Trophoblast cell (in vitro differentiated cells and primary cell): ENCODE measurements at places on chromosomes 1 and 21.

DNA sequence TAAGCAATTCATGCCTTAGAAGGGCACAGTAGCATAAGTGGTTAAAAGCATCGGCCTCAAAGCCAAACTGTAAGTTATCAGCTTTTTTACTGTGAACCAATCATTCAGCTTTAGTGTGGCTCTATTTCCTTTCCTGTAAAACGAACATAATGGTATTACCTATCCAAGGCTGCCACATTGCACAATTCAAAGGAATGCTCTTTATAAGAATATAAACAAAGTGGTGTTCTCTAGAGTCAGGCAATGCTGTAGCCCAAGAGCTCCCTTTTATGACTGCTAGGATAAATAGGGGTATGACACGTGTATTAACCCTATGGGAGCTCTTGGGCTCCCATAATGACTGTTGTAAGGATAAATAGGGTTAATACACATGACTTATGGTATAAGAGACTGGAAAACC lies 25.4 kb downstream of the INTS7 start:
- H3K4me1 ChIP-seq: no peaks in the 10 kb centered on the region
- peaks cover 4% of the 10 kb centered on the region for H3K36me3 ChIP-seq
- H3K27ac ChIP-seq: no peak overlapping the region
- no peak overlapping the region for H3K4me3 ChIP-seq
- H3K27me3 ChIP-seq: no peaks in the 10 kb centered on the region

DNA sequence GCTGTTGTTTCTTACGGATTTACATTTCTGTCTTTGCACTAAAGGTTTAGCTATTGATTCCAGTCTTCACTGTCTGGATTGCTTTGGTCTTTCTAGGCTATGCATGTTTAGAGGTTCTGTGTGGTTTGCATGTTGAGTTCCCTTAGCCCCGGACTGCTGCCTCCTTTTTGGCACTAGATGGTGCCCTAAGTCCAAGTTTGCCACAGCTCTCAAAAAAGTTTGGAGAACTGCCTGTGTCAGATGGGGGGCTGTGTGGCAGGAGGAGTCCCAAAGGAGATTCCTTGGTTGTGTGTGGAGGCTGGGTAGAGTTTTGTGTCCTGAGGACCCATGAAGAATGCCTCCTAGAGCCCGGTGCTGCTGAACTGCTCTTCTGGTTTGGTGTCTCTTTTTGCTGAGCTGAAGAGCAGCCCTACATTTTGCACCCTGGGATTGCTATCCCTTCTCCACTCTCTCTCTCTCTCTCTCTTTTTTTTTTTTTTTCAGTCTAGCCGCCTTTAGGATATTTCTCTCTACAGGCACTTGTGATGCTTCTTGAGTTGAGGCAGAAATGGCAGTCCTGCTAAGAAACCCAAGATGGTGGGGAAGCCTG lies 74.4 kb downstream of the PTGS2 start:
- H3K4me1 ChIP-seq: no peaks in the 10 kb centered on the region
- H3K36me3 ChIP-seq: no peaks in the 10 kb centered on the region
- no peak overlapping the region for H3K4me3 ChIP-seq
- peak; percentile 58 for DNase-seq

GRCh38 chr1:27430903-27431600 lies 38.6 kb downstream of the GPR3 start:
- peaks cover 5% of the 10 kb centered on the region for H3K36me3 ChIP-seq
- H3K27me3 ChIP-seq: no peaks in the 10 kb centered on the region
- H3K4me1 ChIP-seq: peaks cover 8% of the 10 kb centered on the region
- H3K4me3 ChIP-seq: no peak overlapping the region

DNA sequence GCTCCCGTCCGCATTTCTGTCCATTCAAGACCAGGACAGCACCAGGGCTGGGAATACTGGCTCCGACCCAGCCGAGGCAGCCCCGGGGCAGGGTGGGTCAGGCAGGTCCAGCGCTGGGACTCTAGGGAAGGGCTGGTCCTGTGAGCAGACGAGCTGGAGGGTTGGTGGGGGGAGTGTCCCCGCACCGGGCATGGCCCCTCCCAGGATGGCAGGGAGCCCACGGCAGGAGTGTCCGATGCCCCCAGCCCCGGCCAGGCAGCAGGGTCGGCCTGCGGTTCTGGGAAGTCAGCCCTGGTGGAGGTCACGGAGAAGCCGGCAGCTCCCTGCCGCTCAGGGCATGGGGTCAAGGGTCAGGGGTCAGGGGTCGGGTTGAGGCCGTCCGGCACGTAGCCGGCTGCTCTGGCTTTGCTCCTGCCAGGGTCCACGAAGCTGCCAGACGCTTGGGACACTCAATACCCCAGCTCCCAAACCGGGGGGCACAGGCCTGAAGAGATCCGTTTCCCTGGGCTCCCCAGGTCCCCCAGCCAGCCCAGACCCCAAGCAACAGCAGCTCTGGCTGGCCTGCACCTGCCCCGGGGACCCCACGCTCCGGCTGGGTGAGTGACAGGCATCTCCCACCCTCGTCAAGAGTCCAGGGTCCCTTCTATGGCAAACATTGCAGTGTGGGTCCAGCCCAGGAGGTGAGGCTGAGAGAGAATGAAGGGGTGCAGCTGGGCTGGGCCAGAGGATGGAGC lies 6.7 kb downstream of the C1QTNF12 start:
- no peaks in the 10 kb centered on the region for H3K4me1 ChIP-seq
- H3K27me3 ChIP-seq: no peaks in the 10 kb centered on the region
- no peak overlapping the region for H3K27ac ChIP-seq
- DNase-seq: peak; percentile 23
- H3K36me3 ChIP-seq: peaks cover 6% of the 10 kb centered on the region

DNA sequence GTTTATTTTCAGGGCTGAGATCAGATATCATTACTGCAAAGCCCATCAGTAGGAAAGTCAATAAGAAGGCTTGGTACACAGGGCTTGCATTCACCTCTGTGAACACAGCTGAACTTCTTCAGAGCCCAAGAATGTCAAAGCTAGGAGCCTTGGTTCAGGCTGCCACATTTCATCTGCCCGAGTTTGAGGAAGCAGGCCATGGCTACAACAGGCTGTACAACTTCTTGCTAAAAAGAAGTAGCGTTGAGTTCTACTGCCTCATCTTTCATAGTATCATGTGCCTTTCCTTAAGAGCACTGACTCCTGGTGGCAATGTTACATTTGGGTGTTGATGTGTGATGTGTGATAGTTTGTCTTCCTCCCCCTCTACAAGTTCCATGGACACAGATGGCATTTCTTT lies 10.1 kb downstream of the C1orf162 start:
- H3K4me3 ChIP-seq: no peak overlapping the region
- no peak overlapping the region for H3K27ac ChIP-seq
- H3K4me1 ChIP-seq: no peaks in the 10 kb centered on the region
- no peak for DNase-seq

DNA sequence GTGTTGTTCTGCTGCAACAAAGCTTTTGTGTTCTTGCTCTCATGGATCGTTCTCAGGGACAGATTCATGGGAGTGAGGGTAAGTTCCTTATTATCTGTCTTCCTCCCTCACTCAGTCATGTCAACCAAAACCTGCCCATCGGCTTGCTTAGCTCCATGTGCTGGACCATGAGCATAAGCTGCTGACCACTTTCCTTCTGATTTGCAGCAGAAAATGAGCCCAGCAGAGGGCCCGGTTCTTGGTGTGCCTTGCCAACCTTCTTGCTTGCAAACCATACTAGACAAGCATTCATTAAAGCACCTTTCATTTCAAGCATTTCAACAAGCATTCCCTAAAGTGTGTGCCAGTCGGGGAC lies 64.0 kb upstream of the COA6 start:
- H3K36me3 ChIP-seq: no peaks in the 10 kb centered on the region
- H3K27ac ChIP-seq: no peak overlapping the region
- DNase-seq: no peak
- no peaks in the 10 kb centered on the region for H3K27me3 ChIP-seq
- H3K4me1 ChIP-seq: no peaks in the 10 kb centered on the region
- H3K4me3 ChIP-seq: no peak overlapping the region

GRCh38 chr1:35298464-35298863 lies 30.0 kb downstream of the ZMYM4 start:
- no peak overlapping the region for H3K4me3 ChIP-seq
- peak; percentile 42 for DNase-seq
- no peak overlapping the region for H3K27ac ChIP-seq
- H3K4me1 ChIP-seq: no peaks in the 10 kb centered on the region

DNA sequence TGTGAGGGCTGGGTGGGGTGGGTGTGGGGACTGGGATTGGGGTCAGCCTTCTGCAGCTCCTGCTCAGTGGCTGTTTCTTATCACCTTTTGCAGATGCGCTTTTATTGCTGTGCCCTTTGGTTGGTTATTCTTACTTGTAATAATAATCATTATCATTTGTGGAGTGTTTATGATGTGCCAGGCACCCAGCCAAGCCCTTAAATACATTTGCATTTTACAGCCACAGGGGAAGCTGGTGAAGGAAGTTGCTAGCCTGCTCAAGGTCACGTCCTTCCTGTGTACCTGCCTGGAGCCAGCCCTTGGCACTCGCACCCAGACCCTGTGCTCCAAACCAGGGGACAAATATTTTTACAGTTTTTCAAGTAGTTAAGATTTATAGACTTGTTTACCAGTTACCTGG lies 144.0 kb downstream of the PGBD5 start:
- H3K36me3 ChIP-seq: peaks cover 38% of the 10 kb centered on the region
- H3K27me3 ChIP-seq: no peaks in the 10 kb centered on the region
- peaks cover 2% of the 10 kb centered on the region for H3K4me1 ChIP-seq
- no peak overlapping the region for H3K27ac ChIP-seq

DNA sequence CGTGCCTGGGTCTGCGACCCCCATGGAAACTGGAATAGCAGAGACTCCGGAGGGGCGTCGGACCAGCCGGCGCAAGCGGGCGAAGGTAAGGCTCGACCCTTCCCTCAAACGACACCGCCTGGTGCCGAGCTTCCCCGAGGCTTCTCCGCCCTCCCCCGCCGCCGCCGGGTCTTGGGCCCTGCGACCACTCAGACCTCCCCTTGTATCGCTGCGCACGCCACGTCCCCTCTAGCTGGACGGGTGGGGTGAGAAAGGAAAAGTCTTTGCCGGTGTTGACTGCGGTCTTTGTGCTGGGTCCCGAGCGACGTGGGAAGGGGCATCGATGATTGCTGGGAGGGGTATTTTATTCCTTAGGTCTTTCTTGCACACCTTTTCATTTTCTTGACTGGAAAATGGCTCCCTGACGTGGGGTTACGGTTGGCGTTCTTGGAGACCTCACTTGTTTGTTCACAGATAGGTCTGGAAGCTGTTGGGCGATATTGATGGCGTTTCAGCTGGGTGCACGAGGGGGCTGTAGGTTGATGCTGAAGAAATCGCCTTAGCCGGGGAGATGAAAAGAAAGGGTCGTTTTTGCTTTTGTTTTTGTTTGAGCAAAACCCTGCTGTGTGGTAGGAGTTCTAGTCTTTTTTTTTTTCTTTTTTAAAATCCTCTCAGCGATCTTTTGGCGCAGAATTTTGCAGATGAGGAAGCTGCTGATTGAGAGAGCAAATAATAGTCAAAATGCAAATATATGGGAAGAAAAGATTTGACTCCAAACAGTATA lies 776 bp downstream of the KDM1A start:
- no peaks in the 10 kb centered on the region for H3K27me3 ChIP-seq
- H3K36me3 ChIP-seq: no peaks in the 10 kb centered on the region
- peak overlapping the region; percentile 92 for H3K27ac ChIP-seq

- DNase-seq: no peak
- no peaks in the 10 kb centered on the region for H3K4me1 ChIP-seq
- no peak overlapping the region for H3K4me3 ChIP-seq
- no peaks in the 10 kb centered on the region for H3K36me3 ChIP-seq
Observed at GRCh38 chr21:44354775-44355771, 1.7 kb downstream of the TRPM2 start.

DNA sequence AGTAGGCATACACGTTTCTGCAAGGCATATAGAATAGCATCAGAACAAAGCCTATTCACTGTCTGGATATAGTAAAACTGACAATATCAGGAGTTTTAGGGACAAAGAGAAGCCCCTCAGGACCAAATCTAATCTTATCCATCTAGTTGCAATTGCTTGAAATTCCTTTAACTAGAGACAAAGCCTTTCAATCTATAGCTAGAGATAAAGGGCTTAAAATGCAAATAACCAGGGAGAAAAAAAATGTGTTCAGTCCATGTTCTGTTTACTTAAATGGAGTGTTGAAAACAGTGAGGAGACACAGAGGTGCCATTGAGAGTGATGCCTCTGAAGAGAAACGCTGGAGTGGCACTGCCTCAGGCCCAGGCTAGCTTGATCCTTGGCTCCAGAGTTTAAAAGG lies 286.1 kb downstream of the DPYD start:
- no peak overlapping the region for H3K27ac ChIP-seq
- DNase-seq: no peak
- no peak overlapping the region for H3K4me3 ChIP-seq
- no peaks in the 10 kb centered on the region for H3K27me3 ChIP-seq
- H3K36me3 ChIP-seq: no peaks in the 10 kb centered on the region

- H3K27ac ChIP-seq: no peak overlapping the region
- H3K4me1 ChIP-seq: peaks cover 12% of the 10 kb centered on the region
Observed at GRCh38 chr1:206905295-206906164, 8.3 kb downstream of the IL24 start.

DNA sequence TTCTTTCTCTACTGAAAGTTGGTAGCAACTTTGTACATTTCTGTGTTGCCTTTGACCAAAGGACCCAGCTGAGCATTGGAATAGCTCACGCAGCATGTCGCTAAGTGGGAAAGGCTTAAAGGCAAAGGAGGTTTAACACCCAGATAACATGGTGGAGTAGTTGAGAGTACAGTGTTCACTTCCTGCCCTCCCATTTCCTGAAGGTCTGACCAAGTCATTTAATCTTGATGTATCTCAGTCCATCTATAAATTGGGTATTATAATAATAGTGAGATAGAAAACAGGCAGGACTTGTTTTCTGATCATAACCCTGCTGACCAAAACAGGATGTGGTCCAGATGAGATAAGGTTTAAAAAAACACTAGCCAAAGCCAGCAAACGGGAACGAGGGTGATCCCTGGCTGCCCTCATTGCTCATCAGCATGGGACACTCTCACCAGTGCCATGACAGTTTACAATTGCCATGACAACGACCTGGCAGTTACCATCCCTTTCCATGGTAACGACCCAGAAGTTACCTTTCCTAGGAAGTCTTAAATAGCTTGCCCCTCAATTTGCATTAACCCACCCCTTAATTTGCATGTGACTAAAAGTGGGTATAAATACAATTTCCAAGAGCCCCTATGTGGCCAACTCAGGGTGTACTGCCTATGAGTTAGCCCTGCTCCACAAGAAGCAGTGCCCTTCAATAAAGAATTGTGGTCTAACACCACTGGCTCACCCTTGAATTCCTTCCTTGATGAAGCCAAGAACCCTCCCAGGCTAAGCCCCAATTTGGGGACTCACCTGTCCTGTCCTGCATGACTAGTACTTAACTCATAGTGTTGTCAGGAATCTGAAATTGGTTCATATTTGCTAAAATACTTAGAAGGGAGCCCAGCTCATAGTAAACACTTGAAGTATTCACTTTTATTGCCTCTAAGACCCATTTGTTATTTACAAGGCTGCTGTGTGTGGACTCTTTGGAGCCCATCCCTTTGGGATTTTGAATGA lies 28.4 kb upstream of the FHAD1 start:
- H3K4me3 ChIP-seq: no peak overlapping the region
- H3K36me3 ChIP-seq: peaks cover 12% of the 10 kb centered on the region
- H3K4me1 ChIP-seq: peaks cover 13% of the 10 kb centered on the region
- no peak for DNase-seq
- H3K27ac ChIP-seq: no peak overlapping the region
